ENCODE measurements at places on chromosomes 12 and 14. TPM values are rescaled to one million over a fixed set of nuclear protein-coding genes. Genes with fewer than 3 reads are reported as not detected.
A peak's percentile ranks its signal among the peaks of the same experiment; 100 is the strongest.

GRCh38 chr14:51609955-51610283 is 41.8 kb upstream of the FRMD6 start:
- no peak overlapping the region for H3K27ac ChIP-seq
- no peaks in the 10 kb centered on the region for H3K4me1 ChIP-seq
- H3K4me3 ChIP-seq, result no peak overlapping the region
- no peaks in the 10 kb centered on the region for H3K27me3 ChIP-seq

GRCh38 chr12:664075-664778 is 982 bp upstream of the NINJ2 start:
- no peak for DNase-seq
- no peak overlapping the region for H3K27ac ChIP-seq
- H3K4me3 ChIP-seq, result no peak overlapping the region
- H3K27me3 ChIP-seq, result no peaks in the 10 kb centered on the region
- no peaks in the 10 kb centered on the region for H3K4me1 ChIP-seq

- no peak overlapping the region for H3K27ac ChIP-seq
- no peak for DNase-seq
- peaks cover 33% of the 10 kb centered on the region for H3K36me3 ChIP-seq
- H3K27me3 ChIP-seq, result no peaks in the 10 kb centered on the region
- H3K4me3 ChIP-seq, result no peak overlapping the region
- H3K4me1 ChIP-seq, result no peaks in the 10 kb centered on the region
Observed at GRCh38 chr12:15956413-15957185, 45.5 kb downstream of the DERA start.

DNA sequence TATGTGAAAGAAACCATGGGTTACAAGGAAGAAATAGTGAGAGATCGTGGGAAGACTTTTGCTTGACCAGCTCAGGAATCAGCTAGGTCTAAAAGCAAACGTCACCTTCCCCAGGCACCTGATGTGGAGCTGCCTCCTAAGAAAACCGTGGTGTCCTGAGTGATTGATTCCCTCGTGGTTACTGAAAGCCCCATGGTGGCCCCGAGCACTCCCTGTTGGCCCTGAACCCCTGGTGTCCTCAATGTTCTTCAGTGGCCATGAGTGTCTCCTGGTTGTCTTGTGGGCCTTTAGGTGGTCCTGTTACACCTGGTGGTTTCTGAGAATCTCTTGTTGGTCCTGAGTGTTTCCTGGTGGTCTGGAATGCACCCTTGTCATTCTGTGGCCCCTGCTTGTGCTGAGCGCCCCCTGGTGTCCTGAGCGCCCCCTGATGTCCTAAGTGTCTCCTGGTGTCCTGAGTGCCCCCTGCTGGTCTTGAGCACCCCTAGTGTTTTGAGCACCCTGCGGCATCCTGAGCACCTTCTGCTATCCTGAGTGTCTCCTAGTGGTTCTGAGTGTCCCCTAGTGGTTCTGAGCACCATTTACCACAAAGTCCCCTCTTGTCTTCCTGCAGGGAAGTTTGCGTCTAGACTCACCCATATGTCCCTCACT is 518.7 kb downstream of the TMEM121 start:
- no peaks in the 10 kb centered on the region for H3K27me3 ChIP-seq
- no peak overlapping the region for H3K4me3 ChIP-seq
- no peak overlapping the region for H3K27ac ChIP-seq
- DNase-seq, result peak; percentile 60
- H3K36me3 ChIP-seq, result no peaks in the 10 kb centered on the region
- H3K4me1 ChIP-seq, result no peaks in the 10 kb centered on the region

DNA sequence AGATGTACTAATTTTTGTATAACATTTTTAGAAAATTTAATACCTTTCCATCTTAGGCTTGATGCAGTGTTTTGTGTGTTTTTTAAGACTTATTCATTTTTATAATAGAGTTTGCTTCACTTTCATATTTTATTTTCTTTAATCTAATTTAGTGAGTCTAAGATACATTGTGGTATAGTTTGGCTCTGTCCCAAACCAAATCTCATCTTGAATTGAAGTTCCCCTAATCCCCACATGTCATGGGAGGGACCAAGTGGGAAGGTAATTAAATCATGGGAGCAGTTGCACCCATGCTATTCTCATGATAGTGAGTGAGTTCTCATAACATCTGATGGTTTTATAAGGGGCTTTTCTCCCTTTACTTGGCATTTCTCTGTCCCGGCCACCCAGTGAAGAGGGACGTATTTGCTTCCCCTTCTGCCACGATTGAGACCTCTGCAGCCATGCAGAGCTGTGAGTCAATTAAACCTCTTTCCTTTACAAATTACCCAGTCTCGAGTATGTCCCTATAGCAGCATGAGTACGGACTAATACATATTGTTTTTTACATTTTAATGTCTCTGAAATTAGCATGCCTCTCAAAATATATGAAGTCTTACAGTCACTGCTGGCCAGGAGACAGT is 34.9 kb downstream of the GABARAPL1 start:
- no peaks in the 10 kb centered on the region for H3K27me3 ChIP-seq
- H3K4me3 ChIP-seq, result no peak overlapping the region
- no peaks in the 10 kb centered on the region for H3K36me3 ChIP-seq

DNA sequence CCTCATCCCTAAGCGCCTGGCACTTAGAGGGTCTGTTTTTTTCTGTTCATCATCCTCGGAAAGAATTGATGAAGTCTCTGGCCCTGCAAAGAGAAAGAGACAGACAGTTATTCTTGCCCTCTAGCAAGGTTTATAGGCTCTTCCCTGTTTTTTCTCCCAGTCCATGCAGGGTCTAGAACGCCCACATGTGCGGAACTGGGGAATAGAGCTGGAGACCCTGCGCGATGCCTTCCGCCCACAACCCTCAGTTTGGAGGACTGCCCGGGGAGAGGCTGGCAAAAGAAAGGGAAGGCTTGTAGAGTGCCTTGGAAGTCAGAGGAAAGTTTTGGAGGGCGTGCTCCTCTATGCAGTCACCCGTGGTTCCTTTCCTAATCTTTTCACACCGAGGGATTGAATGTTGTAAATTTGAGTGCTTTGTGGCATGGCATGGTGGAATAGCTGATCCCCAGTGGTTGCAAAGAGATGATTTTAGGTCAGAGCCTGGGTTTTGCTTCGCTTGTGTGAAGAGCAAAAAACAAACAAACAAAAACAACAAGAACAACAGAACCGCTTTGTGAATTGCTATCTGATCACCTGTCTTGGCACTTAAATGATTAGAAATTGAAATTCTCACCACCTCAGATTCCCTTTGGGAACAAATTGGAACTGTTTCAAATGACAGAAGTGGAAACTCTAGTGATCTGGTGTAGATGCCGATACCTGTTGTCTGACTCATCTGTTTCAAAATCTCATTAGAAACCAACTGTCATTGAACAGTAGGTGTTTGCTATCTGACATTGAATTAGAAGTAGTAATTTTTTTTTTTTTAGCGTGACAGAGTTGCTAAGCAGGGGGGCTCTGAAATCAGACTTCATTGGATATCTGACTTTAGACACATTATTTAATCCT is 947 bp downstream of the GAS2L3 start:
- H3K4me1 ChIP-seq, result peaks cover 10% of the 10 kb centered on the region
- no peak for DNase-seq
- H3K36me3 ChIP-seq, result no peaks in the 10 kb centered on the region
- peak overlapping the region; percentile 62 for H3K4me3 ChIP-seq
- H3K27ac ChIP-seq, result peak overlapping the region; percentile 80
- H3K27me3 ChIP-seq, result no peaks in the 10 kb centered on the region

GRCh38 chr12:32568228-32568627 is 110.9 kb upstream of the DNM1L start:
- no peak for DNase-seq
- no peaks in the 10 kb centered on the region for H3K27me3 ChIP-seq
- H3K4me1 ChIP-seq, result peaks cover 92% of the 10 kb centered on the region
- peaks cover 36% of the 10 kb centered on the region for H3K36me3 ChIP-seq

GRCh38 chr12:124829008-124829707 is 34.5 kb downstream of the SCARB1 start:
- no peak overlapping the region for H3K4me3 ChIP-seq
- H3K4me1 ChIP-seq, result peaks cover 27% of the 10 kb centered on the region
- no peaks in the 10 kb centered on the region for H3K27me3 ChIP-seq
- H3K27ac ChIP-seq, result no peak overlapping the region
- DNase-seq, result no peak
- no peaks in the 10 kb centered on the region for H3K36me3 ChIP-seq

- no peak overlapping the region for H3K27ac ChIP-seq
- H3K4me1 ChIP-seq, result no peaks in the 10 kb centered on the region
- H3K4me3 ChIP-seq, result no peak overlapping the region
- no peaks in the 10 kb centered on the region for H3K36me3 ChIP-seq
Observed at GRCh38 chr12:63163541-63163940, 12.5 kb upstream of the AVPR1A start.

GRCh38 chr12:122500685-122501488 is at the start of gene ZCCHC8:
ZCCHC8 (minus strand) TSS chr12:122500932; CDS start chr12:122500840, 92 bp downstream.
- peak; percentile 97 for DNase-seq
- no peaks in the 10 kb centered on the region for H3K27me3 ChIP-seq
- H3K36me3 ChIP-seq, result peaks cover 40% of the 10 kb centered on the region
- peaks cover 37% of the 10 kb centered on the region for H3K4me1 ChIP-seq
- peak within 1 kb of the TSS; percentile 87 for H3K4me3 ChIP-seq

- H3K27ac ChIP-seq, result no peak overlapping the region
- no peaks in the 10 kb centered on the region for H3K36me3 ChIP-seq
- H3K4me1 ChIP-seq, result no peaks in the 10 kb centered on the region
- no peaks in the 10 kb centered on the region for H3K27me3 ChIP-seq
Observed at GRCh38 chr14:99042381-99043266, 229.4 kb downstream of the BCL11B start.

- no peaks in the 10 kb centered on the region for H3K4me1 ChIP-seq
- no peak overlapping the region for H3K4me3 ChIP-seq
- no peaks in the 10 kb centered on the region for H3K27me3 ChIP-seq
- H3K36me3 ChIP-seq, result no peaks in the 10 kb centered on the region
Observed at GRCh38 chr12:26431211-26431610, 235.8 kb downstream of the SSPN start.

DNA sequence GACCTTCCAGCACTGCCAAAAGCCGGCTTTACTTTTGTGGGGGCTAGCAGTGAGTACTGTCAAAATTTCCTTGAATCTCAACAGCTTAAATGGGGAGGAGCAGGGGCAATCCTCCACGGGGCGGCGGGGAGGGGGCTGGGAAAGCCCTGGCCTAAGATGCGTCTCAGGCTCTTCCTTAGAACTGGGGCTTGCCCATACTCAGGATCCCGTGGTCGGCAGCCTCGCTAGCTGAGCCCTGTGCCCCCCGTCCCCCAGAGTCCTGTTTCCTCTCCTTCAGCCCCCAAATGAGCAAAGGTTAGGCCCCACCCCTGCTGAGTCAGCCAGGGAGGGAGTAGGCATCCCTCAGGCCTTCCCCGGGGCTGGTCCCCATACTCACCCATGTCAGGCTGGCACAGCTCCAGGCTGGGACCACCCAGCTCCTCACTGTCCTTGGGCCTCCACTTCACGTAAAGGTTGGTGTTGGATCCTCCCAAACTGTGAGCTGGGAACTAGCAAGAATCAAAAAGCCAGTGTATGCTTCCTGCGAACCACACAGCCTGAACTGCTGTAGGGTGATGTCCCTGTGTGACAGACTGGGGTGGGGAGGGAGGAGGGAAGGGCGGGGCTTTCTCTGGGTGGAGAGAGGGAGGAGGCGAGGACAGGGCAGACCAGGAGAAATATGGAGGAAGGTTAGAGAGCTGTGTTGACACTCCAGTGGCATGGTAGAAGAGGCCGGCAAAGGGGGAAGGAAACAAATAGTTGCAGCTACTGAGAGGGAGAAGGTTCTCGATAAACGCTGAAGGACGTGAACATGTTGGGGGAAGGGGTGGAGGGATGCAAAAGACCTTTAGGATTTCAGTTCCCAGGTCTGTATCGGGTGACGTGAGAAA is 5.9 kb upstream of the BAZ2A start:
- H3K27ac ChIP-seq, result peak overlapping the region; percentile 96
- peaks cover 88% of the 10 kb centered on the region for H3K4me1 ChIP-seq
- peaks cover 35% of the 10 kb centered on the region for H3K36me3 ChIP-seq
- H3K4me3 ChIP-seq, result peak overlapping the region; percentile 87
- peak; percentile 88 for DNase-seq

- no peak overlapping the region for H3K4me3 ChIP-seq
- no peak for DNase-seq
- peaks cover 7% of the 10 kb centered on the region for H3K4me1 ChIP-seq
- H3K27ac ChIP-seq, result no peak overlapping the region
Observed at GRCh38 chr12:52692254-52692653, 11.1 kb downstream of the KRT77 start.

DNA sequence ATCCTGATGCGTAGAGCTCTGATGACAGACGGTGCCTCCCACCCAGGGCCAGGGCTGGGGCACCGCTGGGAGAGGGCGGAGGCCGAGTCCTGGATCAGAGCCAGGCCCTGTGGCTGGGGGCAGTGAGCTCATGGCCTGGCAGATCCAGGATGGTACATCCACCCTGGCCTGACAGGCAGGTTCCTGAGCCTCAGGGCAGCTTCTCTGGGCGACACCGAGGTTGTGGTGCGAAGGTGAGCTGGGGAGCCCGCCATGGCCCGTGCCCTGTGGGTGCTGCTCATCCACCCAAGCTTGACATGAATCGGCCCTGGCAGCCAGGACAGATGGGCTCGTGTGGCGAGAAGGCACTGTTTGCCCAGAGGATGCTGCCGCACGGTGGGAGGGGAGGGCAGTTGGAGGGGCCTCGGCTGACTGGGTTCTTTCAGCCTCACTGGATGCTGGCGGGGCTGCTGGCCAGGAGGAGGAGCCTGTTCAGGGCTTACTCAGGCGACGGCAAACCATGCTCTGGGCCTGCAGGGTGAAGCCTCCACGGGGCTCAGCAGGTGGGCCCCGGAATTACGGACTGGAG is 16.6 kb downstream of the LRTM2 start:
- H3K36me3 ChIP-seq, result no peaks in the 10 kb centered on the region
- no peak overlapping the region for H3K27ac ChIP-seq
- DNase-seq, result no peak
- H3K4me3 ChIP-seq, result no peak overlapping the region
- peaks cover 8% of the 10 kb centered on the region for H3K27me3 ChIP-seq

GRCh38 chr14:55136241-55136640 is 7.2 kb downstream of the LGALS3 start:
- H3K27ac ChIP-seq, result peak overlapping the region; percentile 60
- no peak overlapping the region for H3K4me3 ChIP-seq
- peaks cover 100% of the 10 kb centered on the region for H3K4me1 ChIP-seq
- no peaks in the 10 kb centered on the region for H3K27me3 ChIP-seq

DNA sequence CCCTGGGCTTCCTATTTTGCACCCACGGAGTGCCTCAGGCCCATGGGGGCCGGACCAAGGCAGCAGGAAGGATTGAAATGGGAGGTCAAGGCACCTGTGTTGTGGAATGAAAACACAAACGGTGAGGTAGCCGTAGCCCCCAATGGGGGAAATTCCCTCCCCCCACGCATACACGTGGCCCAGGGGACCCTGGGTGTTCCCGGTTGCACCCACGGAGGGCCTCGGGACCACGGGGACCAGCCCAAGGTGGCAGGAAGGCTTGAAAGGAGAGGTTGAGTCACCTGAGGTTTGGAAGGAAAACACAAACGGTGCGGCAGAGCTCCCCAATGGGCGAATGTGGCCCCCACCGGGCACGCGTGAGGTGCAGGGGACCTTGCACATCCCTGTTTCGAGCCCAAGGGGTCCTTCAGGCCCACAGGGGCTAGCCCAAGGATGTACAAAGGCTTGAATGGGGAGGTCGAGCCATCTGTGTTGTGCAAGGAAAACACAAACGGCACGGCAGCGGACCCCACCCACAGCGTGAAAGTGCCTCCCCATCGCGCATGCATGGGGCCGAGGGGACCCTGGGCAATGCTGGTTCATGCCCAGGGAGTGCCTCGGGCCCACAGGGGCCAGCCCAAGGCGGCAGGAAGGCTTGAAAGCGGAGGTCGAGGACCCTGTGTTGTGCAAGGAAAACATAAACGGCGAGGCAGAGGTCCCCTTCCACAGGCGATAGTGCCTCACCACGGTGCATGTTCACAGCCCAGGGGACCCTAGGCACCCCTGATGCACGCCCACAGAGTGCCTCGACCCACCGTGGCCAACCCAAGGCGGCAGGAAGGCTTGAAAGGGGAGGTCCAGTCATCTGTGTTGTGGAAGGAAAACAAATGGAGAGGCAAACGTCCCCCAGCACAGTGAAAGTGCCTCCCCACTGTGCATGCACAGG is 376.7 kb downstream of the ALG10 start:
- H3K27me3 ChIP-seq, result no peaks in the 10 kb centered on the region
- no peaks in the 10 kb centered on the region for H3K36me3 ChIP-seq
- peak; percentile 16 for DNase-seq
- no peak overlapping the region for H3K27ac ChIP-seq

Gene HNRNPC
- total RNA-seq, result 503 TPM

Gene PRH2
- not detected for total RNA-seq
